ENCODE measurements at places on chromosomes 7 and 10.

- no peak for DNase-seq
Observed at GRCh38 chr10:14371581-14371980, 40.9 kb upstream of the FRMD4A start.

- DNase-seq = no peak
Observed at GRCh38 chr10:59779756-59780533, 26.7 kb upstream of the MRLN start.

GRCh38 chr10:3467052-3467951 is 294.7 kb upstream of the PITRM1 start:
- peak; percentile 21 for DNase-seq

- no peak for DNase-seq
Observed at GRCh38 chr7:127239814-127240213, 12.9 kb downstream of the GRM8 start.

GRCh38 chr7:159042581-159043101 is 102.0 kb downstream of the VIPR2 start:
- no peak for DNase-seq

DNA sequence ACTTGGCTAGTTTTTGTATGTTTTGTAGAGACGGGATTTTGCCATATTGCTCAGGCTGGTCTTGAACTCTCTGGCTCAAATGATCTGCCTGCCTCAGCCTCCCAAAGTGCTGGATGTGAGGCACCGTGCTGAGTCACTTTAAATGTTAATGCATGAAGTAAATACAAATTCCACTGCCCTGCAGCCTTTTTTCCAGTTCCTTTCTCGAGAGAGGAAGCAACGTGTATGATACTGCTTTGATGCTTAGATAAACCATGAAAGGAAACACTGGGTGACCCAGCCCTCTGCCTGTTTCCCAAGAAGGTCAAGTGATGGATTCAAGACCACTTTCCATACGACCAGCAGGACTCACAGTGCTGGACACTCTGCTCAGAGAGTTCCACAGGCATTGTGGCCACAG is 11.3 kb upstream of the MRPS24 start:
- DNase-seq = no peak

DNA sequence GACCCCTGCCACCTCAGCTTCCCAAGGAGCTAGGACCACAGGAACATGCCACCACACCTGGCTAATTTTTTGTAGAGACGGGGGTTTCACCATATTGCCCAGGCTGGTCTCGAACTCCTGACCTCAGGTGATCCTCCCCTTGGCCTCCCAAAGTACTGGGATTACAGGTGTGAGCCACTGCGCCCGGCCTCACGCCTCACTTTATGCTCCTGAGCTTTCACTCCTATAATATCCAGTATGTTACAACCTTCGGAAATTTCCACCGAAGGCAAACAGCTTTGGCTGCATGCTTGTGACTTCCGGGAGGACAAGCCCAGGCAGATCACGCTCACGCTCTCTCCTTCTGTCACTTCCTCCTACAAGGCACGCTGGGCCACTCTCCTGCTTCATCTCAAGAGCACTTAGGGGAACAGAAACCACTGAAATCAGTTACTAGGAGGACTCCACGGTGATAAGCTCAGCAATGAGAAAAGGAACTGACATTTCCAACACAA is 4.4 kb upstream of the MAD1L1 start:
- no peak for DNase-seq

DNA sequence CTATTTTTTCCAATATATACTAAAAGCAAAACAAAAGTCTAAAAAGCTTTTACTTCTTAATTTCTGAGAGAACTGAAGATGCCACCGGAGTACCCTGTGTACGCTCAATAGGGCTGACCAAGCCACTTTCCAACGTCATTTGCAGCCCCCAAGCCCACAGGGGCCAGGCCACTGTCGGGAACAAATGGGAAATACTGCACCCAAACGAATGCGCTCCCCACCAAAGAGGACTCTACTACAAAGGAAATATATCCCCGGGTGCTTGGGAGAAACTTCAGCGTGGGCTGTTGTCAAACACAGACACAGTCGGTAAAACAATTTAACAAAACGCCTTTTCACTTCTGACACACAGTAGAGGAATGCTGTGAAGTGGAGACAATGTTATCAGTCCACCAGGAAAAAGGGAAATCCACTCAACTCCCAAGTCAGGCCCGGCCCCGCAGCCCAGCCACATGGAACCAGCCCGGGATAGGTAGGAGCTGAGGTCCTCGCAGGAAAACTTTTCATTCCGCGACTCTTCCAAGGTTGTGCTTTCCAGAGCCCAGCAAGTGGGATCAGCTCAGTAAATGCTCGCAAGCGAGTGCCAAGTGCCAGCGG is 1.4 kb downstream of the PARD3 start:
- peak; percentile 49 for DNase-seq

DNA sequence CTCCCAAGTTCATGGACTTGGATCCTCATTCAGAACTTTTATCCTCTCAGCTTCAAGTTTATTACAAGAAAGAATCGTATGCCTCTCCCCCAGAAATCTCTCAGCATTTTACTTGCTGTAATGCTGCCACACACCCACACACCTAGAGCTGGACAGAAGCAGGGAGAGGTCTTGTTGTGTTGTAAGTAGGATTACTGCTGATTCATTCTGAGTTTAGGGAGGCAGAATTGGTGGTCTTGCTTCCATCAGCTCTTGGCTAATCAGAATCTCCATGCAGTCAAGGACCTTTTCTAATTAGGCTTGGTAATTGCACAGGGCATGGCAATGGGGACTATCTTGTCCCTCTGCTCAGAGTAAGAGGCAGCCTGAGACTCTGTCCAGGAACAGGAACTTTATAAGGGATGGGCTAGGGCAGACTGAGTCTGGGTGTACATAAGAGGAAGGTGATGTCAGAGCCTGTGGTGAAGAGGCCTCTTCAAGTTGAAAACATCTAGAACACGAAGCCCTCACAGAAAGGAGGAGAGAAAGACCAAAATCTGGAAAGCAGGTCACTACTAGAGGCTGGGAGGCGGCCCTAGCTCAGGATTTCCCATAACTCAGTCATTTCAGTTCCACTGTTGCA is 7.0 kb upstream of the PTPRE start:
- DNase-seq = no peak
